HFF-Myc (cell line): ENCODE measurements at places on chromosomes 12 and 14.

GRCh38 chr12:9936591-9936990, 4.4 kb upstream of the CLEC2A start:
- DNase-seq: no peak

- DNase-seq: no peak
Observed at GRCh38 chr12:125259178-125259867, 194.1 kb downstream of the AACS start.

- DNase-seq: no peak
Observed at GRCh38 chr12:29734305-29734704, 49.4 kb downstream of the TMTC1 start.

DNA sequence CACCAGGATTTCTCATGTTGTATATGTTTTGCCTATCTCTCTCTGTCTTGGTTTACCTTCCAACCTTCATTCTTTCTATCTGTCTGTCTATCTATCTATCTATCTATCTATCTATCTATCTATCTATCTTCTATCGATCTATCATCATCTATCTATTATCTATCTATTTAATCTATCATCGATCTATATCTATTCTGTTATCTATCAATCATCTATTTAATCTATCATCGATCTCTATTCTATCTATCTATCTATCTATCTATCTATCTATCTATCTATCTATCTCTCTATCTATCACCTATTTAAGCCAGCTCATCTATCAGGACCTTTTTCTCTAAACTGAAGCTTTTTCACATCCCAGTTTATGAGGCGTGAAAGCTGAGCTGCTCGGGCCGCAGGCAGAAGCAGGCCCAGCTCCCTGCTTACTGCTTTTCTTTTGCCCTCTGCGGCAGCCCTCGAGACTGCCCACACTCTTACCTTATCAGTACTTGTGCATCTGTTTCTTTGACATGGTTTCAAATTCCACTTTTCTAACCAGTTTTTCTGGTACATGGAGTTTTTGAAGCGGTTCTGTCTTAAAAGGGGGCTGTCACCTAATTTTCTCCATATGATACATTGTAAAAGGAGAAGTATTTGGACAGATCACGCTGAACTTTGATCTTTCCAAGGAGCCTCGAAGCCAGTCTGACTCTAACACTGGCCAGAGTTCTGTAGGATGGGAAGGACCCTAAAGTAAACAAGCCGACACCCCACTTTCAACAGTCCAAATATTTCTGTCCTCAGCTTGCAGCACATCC, 44.4 kb upstream of the GSG1 start:
- DNase-seq: no peak

DNA sequence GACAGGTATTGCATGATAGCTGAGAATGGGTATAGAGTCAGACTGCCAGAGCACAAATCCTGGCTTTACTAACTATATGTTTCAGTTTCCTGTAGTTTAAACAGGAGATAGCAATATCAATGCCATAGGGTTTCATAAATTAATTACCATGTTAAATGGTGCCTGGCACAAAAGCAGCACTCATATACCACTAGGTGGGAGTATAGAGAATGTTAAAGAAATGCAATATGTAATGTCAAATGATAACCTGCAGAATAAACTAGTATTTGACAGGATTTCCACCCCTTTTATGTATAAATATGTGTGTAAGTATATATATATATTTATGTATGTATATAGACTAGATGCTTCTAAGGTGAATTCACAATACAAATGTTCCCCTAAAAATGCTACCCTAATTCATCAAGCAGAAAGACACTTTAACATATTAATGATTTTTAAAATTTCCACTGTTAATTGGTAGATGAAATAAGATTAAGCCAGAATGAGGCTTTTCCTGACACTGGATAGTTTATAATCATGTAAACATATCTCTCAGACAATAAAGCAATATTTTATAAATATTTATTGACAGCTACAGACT, 8.6 kb downstream of the WDR89 start:
- DNase-seq: no peak

GRCh38 chr12:104637604-104638003, 180.9 kb downstream of the CHST11 start:
- no peak for DNase-seq

DNA sequence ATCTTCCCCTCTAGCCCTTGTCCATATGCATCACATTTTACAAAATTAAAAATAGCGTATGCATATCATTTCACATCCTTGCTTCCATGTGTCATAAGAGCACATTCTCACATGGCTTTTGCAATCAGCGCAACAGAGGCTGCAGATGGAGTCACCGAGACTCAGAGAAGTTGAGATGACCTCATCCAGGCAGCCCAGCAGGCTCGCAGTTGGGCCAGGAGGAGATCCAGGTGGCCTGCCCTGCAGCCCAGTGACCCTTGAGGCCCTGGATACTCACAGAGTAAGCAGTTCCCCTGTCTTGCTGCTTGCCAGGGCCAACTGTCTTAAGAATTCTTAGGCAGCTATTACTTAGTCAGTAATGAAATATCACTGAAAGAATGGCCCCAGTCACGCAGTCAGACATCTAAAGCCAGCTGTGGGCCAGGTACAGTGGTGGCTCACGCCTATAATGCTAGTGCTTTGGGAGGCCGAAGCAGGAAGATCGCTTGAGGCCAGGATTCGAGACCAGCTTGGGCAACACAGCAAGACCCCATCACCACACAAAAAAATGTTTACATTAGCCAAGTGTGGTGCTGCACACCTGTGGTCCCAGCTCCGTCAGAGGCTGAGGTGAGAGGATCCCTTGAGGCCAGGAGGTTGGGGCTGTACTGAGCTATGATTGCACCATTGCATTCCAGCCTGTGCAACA, 9.1 kb downstream of the CAMKK2 start:
- no peak for DNase-seq

DNA sequence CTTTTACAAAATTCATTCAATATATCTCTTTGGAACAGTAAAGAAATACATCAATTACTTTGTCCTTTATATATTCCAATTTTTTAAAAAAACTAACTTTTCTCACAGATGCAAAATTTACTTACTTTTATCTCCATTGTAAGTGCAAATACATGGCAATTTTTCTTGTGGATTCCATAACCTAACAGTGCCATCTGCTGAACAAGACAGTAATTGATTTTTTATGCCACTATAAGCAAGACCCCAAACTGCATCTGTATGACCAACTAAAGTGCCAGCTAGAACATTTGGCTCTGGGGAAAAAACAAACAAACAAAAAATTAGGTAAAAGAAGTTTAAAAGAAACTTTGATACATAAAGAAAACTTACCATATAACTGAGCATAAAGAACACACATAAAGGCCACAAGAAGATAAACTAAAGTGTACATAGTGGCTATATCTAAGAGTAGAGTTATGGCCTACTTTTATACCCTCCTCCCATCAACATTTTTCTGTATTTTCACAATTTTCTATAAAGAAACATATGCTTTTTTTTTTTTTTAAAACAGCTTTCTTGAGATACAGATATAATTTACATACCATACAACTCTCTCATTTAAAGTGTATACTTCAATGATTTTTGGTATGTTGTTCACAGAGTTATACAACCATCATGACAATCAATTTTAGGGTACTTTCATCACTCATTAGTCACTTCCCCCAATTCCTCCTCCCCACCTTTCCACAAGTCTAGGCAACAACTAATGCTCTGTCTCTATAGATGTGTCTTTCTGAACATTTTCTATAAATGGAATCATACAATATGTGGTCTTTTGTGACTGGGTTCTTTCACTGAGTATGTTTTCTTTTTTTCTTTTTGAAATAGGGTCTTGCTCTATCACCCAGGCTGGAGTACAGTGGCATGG, 32.6 kb downstream of the COCH start:
- DNase-seq: peak; percentile 2

DNA sequence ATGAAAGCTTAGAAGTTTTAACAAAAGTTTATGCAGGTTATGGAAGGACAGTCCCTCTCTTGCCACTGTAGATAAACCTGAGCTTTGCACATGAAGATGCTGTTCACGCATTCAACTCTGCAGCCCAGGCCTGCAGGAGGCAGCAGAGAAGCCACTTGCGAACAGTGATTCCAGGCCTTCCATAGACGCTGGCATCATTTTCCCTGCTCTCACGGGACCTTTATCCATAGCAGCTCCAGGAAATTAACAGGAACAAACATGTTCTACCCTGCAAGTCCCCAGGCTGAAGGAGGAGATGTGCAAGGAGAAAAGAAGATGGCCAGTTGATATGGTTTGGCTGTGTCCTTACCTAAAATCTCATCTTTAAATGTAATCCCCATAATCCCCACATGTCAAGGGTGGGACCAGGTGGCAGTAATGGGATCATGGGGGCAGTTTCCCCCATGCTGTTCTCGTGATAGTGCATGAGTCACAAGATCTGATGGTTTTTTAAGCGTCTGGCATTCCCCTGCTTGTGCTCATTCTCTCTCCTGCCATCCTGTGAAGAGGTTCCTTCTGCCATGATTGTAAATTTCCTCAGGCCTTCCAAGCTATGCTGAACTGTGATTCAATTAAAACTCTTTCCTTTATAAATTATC, 2.0 kb downstream of the ERP27 start:
- no peak for DNase-seq

DNA sequence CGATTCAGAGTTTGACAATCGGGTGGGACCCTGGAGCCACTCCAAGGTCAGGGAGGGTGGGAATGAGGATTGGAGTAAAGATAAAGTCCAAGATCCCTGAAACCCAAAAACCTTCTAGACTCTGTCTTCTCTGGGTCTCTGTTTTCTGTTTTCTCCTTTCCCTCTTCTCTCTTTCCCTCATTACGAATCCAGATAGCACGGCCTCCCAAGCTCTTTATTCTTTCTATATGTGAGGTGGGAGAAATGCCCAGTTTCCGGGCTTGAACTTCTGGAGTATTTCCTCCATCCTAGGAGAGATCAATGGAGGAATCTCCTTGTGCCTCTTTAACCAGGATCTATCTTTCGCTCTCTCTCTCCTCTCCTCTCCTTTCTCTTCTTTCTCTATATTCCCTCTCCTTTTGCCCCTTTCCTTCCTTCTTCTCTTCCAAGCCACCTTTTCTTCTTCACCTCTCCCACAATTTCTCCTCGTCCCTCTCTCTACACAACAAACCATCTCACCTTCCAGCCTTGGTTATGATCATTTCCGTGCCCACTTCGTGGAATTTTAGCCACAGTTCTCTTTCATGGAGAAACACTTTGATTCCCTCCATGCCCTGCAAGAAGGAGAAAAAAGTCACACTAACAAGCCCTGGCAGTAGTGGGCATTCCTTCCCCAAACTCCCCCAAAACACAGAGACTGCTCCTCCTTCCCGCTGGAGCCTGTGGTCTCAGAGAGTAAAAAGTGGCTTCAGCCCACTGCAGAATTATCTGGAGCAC, 4.4 kb downstream of the TBX5 start:
- no peak for DNase-seq

DNA sequence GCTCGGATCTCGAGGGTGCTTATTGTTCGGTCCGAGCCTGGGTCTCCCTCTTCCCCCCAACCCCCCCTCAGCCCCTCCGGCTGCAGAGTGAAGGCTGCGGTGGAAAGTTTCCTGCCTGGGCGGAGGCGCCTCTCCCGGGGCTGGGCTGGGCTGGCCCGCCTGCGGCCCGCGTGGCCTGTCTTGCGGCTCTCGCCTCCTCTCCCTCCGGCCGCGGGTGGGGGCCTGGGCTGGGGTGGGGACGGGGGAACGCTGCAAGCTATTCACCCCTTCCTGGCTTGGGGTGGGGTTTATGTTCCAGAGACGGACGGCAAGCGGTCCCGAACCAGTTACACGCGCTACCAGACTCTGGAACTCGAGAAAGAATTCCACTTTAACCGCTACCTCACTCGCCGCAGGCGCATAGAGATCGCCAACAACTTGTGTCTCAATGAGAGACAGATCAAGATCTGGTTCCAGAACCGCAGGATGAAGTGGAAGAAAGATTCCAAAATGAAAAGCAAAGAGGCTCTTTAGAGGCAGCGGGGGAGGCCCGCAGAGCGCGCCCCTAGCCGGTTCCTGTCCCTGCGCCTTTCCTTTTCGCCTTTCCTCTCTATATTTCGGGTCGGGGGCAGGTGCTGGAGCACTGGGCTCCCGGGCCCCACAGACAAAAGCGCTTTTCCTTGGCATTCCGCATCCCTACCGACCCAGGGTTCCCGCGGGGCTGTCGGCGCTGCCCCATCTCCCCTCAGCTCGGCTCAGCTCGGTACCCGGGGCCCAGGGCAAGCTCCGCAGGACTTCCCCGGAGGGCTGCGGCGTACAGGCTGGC, 1.3 kb downstream of the HOXC5 start:
- DNase-seq: no peak

- no peak for DNase-seq
Observed at GRCh38 chr14:97543221-97543620, 746.0 kb downstream of the VRK1 start.

GRCh38 chr12:70121562-70121961, 121.7 kb upstream of the CNOT2 start:
- DNase-seq: no peak

- DNase-seq: no peak
Observed at GRCh38 chr12:112466835-112467234, 48.1 kb downstream of the PTPN11 start.

GRCh38 chr14:74038020-74038859, 19.1 kb downstream of the BBOF1 start:
- no peak for DNase-seq
